Activated naive CD8-positive, alpha-beta T cell treated with anti-CD3 and anti-CD28 coated beads for 36 hours (primary cell): ENCODE measurements at places on chromosomes 6 and 20. TPM values are rescaled to one million over a fixed set of nuclear protein-coding genes. Genes with fewer than 3 reads are reported as not detected.

GRCh38 chr20:15163632-15164031, 826.2 kb upstream of the FLRT3 start:
- no peaks in the 10 kb centered on the region for H3K27me3 ChIP-seq
- no peak for DNase-seq
- H3K27ac ChIP-seq, result no peak overlapping the region

- peaks cover 16% of the 10 kb centered on the region for H3K4me1 ChIP-seq
- H3K27ac ChIP-seq, result peak overlapping the region; percentile 81
- peaks cover 4% of the 10 kb centered on the region for H3K36me3 ChIP-seq
- H3K27me3 ChIP-seq, result peaks cover 6% of the 10 kb centered on the region
- peak overlapping the region; percentile 82 for H3K4me3 ChIP-seq
- peak; percentile 8 for DNase-seq
These were observed 548 bp downstream of the AGPAT4 start for GRCh38 chr6:161273274-161273751.

DNA sequence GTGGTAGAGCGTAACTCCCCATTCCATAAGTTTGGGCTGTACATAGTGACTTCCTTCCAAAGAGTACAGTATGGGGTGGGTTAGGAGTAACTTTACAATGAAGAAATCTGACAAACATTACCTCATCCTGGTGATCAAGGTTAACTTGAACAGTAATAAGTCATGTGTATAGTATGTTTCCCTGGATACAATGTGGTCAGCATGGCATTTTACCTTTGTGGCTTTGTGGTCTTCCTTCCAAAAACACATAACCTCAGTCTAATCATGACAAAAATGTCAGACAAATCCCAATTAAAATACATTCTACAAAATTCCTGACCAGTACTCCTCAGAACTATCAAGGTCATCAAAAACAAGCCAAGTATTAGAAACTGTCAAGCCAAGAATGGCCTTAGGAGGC, 225.1 kb downstream of the UBE3D start:
- peaks cover 4% of the 10 kb centered on the region for H3K27me3 ChIP-seq
- no peak for DNase-seq
- no peak overlapping the region for H3K27ac ChIP-seq
- H3K36me3 ChIP-seq, result no peaks in the 10 kb centered on the region

DNA sequence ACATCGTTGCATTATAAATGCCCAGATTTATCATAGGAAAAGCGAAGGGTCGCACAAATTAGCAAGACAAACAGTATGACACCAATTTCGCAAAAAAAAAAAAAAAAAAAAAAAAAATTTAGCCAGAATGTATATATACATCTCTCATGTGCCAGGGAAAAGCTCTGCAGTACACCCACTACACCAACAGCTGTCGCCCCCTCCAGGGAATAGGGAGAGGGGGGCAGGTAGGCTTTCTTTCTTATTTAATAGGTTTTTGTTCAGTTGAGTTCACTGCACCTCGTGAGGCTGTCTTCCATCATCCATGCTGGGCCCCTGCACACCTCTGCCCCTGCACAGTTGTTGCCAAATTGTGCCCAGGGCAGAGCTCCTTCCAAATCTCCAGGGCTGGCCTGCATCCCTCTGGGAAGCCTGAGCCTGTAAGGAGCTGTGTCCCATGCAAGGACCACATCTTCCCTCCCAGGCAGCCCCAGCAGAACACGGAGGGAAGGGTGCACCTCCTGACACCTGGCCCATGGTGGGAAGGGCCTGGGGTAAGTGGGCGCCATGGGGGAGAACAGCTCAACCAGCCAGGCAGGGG, 85.4 kb downstream of the NINL start:
- no peaks in the 10 kb centered on the region for H3K27me3 ChIP-seq
- H3K4me1 ChIP-seq, result no peaks in the 10 kb centered on the region
- H3K4me3 ChIP-seq, result no peak overlapping the region
- no peak overlapping the region for H3K27ac ChIP-seq
- no peak for DNase-seq

UST gene
- 0.89 TPM for total RNA-seq
